Vagina (tissue), 2 donors: ENCODE measurements at places on chromosomes 4 and X.

DNA sequence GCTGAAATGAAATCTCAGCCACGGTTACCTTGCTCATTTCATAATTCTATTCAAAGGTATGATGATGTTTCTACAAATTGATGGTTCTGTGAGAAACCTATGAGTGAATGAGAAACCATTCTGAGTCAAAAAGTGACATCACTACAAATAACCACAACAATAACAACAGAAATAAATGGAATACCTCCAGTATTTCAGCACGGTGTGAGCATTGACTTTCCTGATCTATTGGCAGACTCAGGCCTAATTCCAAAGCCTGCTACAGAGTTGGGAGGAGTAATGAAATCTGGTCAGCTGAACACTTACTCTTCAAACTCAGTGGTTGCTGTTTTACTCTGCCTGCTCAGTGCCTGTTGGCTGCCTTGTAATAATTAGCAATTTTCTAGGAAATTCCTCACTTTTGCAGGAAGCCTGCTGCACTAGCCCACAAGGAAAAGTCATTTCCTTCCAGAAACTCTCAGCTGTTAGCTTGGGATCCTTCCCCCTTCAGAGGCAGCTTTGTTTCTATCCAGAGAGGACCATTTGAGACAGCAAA lies 18.8 kb upstream of the SYNPO2 start:
- no peaks in the 10 kb centered on the region for H3K36me3 ChIP-seq
- no peaks in the 10 kb centered on the region for H3K27me3 ChIP-seq
- peak overlapping the region; percentile 30 for H3K27ac ChIP-seq
- DNase-seq, result no peak
- no peak overlapping the region for H3K4me3 ChIP-seq

GRCh38 chrX:20438871-20439526 lies 172.3 kb upstream of the RPS6KA3 start:
- H3K4me1 ChIP-seq, result no peaks in the 10 kb centered on the region
- H3K27ac ChIP-seq, result no peak overlapping the region
- no peaks in the 10 kb centered on the region for H3K36me3 ChIP-seq
- no peak overlapping the region for H3K4me3 ChIP-seq
- H3K27me3 ChIP-seq, result no peaks in the 10 kb centered on the region

- no peak overlapping the region for H3K4me3 ChIP-seq
- H3K36me3 ChIP-seq, result no peaks in the 10 kb centered on the region
- no peak for DNase-seq
- no peak overlapping the region for H3K27ac ChIP-seq
Measured at GRCh38 chr4:2599304-2599654, 62.8 kb downstream of the FAM193A start.

DNA sequence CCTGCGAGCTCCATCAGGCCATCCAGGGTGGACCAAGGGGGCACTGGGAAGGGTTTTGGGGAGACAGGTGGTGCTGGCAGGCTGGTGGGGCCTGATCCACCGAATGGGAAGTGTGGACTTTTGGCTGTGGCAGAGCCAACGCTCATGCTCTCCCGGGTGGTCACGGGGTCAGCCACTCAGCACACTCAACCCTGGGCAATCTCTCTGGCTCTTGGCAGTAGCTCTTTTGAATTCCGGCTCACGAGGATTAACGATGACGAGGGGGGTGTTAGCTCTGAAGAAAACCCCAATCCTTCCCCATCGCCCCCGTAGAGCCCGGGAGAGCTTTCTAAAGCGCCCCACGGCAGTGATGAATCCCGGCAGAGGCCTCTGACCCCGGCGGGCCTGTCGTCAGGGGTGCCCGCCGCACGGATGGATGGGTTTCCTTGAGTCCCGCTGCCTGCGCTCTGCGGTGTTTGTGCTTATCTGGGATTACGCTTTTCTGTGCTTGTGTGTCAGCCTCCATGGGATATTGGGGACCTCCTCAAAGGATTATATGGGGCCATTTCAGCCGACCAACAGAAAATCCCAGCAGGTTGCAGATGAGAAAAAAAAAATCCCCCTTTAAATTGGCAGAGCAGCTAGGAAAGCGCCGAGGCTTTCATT lies 156.8 kb upstream of the PSAPL1 start:
- no peak overlapping the region for H3K4me3 ChIP-seq
- no peak for DNase-seq
- H3K4me1 ChIP-seq, result peaks cover under 1% of the 10 kb centered on the region
- no peaks in the 10 kb centered on the region for H3K36me3 ChIP-seq

- H3K36me3 ChIP-seq, result no peaks in the 10 kb centered on the region
- peaks cover 12% of the 10 kb centered on the region for H3K4me1 ChIP-seq
- H3K4me3 ChIP-seq, result peak overlapping the region; percentile 27
- peak overlapping the region; percentile 53 for H3K27ac ChIP-seq
Measured at GRCh38 chr4:24980064-24980690, 50.6 kb downstream of the LGI2 start.

DNA sequence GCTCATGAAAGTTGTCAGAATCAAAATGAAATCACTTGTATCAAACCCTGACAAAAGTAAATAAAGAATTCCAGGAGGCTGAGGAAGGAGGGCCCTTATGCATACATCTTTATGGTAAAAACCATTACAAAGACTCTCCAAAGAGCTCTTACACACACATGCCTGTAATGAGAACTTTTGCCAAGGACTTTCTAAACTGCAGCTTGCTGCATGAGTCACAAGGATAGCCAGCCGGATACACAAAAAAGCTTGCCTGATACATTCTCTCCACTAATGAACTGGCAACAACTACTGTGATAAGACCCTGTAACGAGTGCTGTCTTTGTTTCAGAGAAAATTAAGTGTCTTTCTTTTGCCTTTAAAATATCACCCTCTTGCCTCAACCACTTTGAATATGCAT lies 618.1 kb downstream of the PPP4R3C start:
- no peaks in the 10 kb centered on the region for H3K36me3 ChIP-seq
- H3K4me3 ChIP-seq, result no peak overlapping the region
- no peaks in the 10 kb centered on the region for H3K27me3 ChIP-seq
- H3K27ac ChIP-seq, result no peak overlapping the region
- DNase-seq, result no peak
- no peaks in the 10 kb centered on the region for H3K4me1 ChIP-seq

GRCh38 chr4:75633846-75634245 lies 3.5 kb upstream of the CDKL2 start:
- no peaks in the 10 kb centered on the region for H3K36me3 ChIP-seq
- H3K4me3 ChIP-seq, result no peak overlapping the region
- no peak overlapping the region for H3K27ac ChIP-seq
- DNase-seq, result no peak
- no peaks in the 10 kb centered on the region for H3K4me1 ChIP-seq

DNA sequence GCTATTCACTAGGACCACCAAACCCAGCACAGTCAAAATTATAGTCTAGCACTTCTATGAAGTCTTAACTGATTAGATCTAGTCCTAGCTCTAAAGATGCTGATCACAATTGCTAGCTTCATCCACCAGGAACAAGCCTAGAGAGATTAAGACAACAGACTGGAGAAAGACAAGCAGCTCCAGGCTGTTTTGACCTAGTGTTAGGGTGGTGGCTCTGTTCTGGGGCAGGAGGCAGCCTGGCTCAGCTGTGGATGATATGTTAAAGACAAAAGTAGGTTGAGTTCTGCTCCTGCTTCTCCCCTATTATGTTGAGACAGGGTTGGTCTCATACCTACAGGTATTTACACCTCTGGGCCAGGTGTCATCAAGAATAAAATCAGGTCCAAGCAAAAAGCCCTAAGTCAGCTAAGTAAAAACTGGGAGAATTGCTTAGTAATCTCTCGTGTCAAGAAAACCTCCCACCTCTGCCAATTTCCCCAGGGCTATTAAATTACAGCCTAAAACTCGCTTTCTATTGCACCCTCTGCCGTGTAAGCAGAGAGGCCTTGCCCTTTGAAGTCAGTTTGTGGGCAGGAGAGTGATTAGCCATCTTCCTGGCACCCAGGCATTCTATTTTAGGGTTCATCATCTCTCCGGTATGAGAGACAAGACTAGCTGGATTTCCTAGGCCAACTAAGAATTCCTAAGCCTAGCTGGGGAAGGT lies 39.9 kb downstream of the RAB40AL start:
- DNase-seq, result no peak
- no peak overlapping the region for H3K4me3 ChIP-seq
- H3K36me3 ChIP-seq, result no peaks in the 10 kb centered on the region
- no peaks in the 10 kb centered on the region for H3K4me1 ChIP-seq
- H3K27ac ChIP-seq, result no peak overlapping the region

DNA sequence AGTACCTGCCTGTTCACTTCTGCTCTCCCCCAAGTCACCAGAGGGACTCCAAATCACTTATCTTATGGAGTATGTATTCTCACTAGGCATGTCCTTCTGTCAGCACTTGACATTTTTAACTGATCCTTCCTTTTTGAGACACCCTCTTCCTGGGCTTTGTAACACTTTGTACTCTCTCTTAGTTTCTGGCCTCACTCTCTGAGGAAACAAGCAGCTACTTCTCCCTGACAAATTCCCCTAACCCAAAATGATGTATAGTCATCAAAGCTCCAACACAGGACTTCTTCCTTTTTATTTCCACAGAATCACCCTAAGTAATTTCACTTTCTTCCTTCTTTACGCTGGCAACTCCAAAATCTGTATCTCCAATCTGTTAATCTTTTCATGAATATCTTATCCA lies 101.8 kb downstream of the ARAP2 start:
- no peak overlapping the region for H3K27ac ChIP-seq
- no peak overlapping the region for H3K4me3 ChIP-seq
- no peak for DNase-seq
- no peaks in the 10 kb centered on the region for H3K27me3 ChIP-seq
- no peaks in the 10 kb centered on the region for H3K4me1 ChIP-seq

DNA sequence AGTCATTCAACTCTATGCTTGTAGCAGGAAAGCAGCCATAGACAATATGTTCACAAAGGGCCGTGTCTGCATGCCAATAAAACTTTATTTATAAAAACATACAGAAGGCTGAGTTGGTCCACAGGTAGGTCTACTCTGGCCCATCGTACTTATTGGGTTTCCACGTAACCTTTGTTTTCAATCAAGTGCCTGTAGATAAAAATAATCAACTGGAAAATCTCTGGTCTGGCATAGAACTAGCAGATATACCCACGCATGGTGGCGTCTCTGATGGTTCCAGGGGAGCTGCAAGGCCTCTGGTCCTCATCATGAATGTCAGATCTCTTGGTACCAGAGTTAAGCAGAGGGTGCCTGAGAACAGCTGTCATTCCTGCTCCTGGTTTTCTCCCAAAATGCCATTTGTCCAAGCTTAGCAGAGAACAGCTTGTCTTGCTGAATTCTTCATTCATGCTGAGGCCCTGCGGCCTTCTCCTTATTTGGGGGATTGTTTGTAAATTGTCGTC lies 31.4 kb upstream of the JAKMIP1 start:
- no peak overlapping the region for H3K27ac ChIP-seq
- no peaks in the 10 kb centered on the region for H3K27me3 ChIP-seq
- DNase-seq, result no peak
- no peak overlapping the region for H3K4me3 ChIP-seq
